ENCODE measurements at places on chromosomes 6 and 20.

GRCh38 chr6:150662814-150663213 is 63.1 kb downstream of the PLEKHG1 start:
- no peak for DNase-seq

- no peak for DNase-seq
Observed at GRCh38 chr6:101163611-101164010, 229.9 kb upstream of the GRIK2 start.

DNA sequence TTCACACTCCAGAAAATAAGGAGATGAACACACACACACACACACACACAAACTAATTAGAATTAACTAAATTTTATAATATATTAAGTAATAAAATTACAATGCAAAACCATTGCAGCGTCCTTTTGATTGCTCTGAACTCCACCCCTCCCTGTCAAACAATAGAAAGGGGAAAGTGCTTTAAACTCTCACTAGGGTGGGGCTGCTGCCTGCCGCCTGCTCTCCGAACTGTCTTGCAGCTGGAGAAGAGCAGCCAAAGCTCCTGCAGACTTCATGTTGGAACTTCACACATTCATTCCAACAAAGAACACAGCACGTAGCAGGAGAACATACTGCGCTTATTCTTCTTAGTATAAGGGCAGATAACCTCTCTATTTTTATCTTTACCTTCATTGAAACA is 83.2 kb downstream of the GCLC start:
- DNase-seq = no peak

- DNase-seq = no peak
Observed at GRCh38 chr20:17832236-17832915, 132.6 kb downstream of the BANF2 start.
